ENCODE measurements at places on chromosomes 4 and X. TPM values are rescaled to one million over a fixed set of nuclear protein-coding genes. Genes with fewer than 3 reads are reported as not detected.

- no peak overlapping the region for H3K27ac ChIP-seq
- DNase-seq: no peak
- H3K4me3 ChIP-seq: no peak overlapping the region
These were observed 896.5 kb downstream of the PDHA2 start for GRCh38 chr4:96736352-96736889.

DNA sequence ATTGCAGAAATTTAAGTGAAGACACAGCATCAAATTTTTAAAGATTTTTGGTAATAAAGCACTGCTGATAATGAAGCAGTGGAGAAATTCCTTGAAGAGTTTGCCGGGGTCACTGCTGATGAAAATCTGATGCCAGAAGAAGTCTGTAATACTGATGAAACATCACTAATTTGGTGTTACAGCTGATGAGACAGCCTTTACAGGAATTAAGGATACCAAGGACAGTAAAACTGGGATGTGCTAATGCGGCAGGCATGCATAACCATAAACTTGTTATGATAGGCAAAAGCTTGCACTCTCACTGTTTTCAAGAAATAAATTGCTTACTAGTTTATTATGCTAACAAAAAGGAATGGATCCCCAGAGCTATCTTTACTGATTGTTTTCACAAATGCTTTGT, 52.9 kb upstream of the VEGFC start:
- no peak overlapping the region for H3K4me3 ChIP-seq
- H3K27ac ChIP-seq: no peak overlapping the region
- H3K4me1 ChIP-seq: no peaks in the 10 kb centered on the region
- no peak for DNase-seq

- H3K4me3 ChIP-seq: no peak overlapping the region
- no peaks in the 10 kb centered on the region for H3K4me1 ChIP-seq
- no peaks in the 10 kb centered on the region for H3K27me3 ChIP-seq
- no peak for DNase-seq
- no peaks in the 10 kb centered on the region for H3K36me3 ChIP-seq
These were observed 9.6 kb upstream of the PGRMC1 start for GRCh38 chrX:119226446-119226845.

GRCh38 chr4:140108243-140108642, 45.7 kb downstream of the MAML3 start:
- H3K4me3 ChIP-seq: no peak overlapping the region
- no peaks in the 10 kb centered on the region for H3K36me3 ChIP-seq
- no peak overlapping the region for H3K27ac ChIP-seq
- DNase-seq: no peak

DNA sequence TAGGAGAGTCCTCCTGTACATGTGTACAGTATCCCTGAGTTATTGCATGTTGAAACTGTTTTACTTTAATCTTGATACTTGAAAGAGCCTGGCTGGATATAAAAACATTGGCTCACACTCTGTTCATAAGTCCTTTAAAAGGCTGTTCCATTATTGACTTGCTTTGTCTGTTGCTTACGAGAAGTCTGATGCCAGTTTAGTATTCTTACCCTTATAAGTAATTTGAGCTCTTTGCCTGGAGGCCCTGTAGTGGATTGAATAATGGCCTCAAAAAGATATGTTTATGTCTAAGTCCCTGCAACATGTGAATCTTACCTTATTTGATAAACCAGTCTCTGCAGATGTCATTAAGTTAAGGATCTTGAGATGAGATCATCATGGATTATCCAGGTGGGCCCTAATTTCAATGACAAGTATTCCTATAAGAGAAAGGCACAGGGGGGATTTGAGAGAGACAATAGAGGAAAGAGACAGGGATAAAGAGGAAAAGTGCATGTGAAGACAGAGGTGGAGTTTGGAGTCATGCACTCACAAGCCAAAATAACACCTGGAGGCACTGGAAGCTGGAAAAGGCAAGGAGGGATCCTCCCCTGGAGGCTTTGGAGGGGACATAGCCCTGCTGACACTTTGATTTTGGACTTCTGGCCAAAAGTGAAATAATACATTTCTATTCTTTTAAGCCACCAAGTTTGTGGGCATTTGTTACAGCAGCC, 98.1 kb downstream of the IRF2 start:
- no peak overlapping the region for H3K27ac ChIP-seq
- no peaks in the 10 kb centered on the region for H3K27me3 ChIP-seq
- no peaks in the 10 kb centered on the region for H3K36me3 ChIP-seq
- no peak overlapping the region for H3K4me3 ChIP-seq

NOX1 gene
- total RNA-seq: not detected

HS6ST2 gene
- total RNA-seq: 0.78 TPM
